M059J (cell line): ENCODE measurements at places on chromosomes 1 and 21. TPM values are rescaled to one million over a fixed set of nuclear protein-coding genes. Genes with fewer than 3 reads are reported as not detected.

NBPF20 gene
- 1.1 and 3.3 TPM in 2 replicates for total RNA-seq

GPR153 gene
- 3.5 and 9.1 TPM in 2 replicates for total RNA-seq

GRCh38 chr1:68706639-68707317 lies 209.9 kb upstream of the DEPDC1 start:
- no peak for DNase-seq

DNA sequence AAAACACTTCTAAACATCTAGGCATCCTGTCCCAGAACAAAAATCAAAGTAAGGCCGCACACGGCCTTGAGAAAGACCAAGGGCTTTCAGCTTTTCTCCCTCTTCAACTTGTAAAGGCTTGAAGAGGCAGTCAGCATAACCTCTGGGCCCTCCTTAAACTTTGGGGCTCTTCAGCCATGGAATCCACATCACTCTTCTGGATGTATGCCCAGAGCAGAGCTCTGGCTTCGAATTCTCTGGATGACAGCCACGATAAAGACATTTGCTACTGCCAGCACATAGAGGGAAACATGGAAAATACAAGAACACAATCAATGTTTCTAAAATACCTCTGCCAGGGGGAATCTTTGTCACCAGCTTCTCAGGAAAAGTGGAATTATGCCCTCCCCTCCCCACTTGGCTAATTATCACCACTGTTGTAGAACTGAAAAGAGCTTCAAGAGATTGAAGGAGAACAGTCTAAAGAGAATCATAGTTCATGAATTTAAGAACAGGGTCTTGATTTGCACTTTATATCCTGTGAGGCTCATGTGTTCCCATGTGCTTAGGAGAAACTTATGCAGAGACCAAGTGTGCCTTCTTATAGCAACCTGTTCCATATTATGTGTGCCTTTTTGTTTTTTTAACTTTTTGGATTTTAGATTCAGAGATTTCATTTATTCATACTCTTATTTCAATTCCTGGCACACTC lies 39.0 kb upstream of the DPT start:
- peak; percentile 65 for DNase-seq

- DNase-seq, result no peak
These were observed 13.6 kb downstream of the PACC1 start for GRCh38 chr1:212401042-212401441.

- peak; percentile 99 for DNase-seq
These were observed 130.3 kb downstream of the FGGY start for GRCh38 chr1:59427155-59427554.

GRCh38 chr1:206048582-206048981 lies 4.4 kb upstream of the RHEX start:
- no peak for DNase-seq

DNA sequence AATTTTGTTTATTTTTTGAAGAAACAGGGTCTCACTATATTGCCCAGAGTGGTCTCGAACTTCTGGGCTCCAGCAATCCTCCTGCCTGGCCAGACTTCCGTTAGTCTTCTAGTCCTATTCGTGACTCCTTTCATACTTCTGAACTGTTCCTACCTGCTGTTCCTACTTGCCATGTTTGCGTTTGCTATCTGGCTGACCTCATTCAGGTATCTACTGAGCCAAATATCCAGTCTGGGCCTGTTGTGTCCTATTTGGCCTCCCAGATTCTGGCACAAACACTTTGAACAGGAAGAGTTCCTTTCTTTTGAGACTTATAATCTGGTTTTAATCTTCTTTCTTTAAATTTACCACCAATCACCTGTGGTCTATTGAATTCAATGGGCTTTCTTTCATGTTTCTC lies 6.9 kb upstream of the NR1I3 start:
- DNase-seq, result no peak

GRCh38 chr21:45640888-45641479 lies 2.5 kb upstream of the PCBP3 start:
- no peak for DNase-seq
